Stimulated activated CD8-positive, alpha-beta memory T cell treated with anti-CD3 and anti-CD28 coated beads, Interleukin-7, amount 100 ng/mL, for 1 hour (primary cell): ENCODE measurements at places on chromosomes 7 and 10.

DNA sequence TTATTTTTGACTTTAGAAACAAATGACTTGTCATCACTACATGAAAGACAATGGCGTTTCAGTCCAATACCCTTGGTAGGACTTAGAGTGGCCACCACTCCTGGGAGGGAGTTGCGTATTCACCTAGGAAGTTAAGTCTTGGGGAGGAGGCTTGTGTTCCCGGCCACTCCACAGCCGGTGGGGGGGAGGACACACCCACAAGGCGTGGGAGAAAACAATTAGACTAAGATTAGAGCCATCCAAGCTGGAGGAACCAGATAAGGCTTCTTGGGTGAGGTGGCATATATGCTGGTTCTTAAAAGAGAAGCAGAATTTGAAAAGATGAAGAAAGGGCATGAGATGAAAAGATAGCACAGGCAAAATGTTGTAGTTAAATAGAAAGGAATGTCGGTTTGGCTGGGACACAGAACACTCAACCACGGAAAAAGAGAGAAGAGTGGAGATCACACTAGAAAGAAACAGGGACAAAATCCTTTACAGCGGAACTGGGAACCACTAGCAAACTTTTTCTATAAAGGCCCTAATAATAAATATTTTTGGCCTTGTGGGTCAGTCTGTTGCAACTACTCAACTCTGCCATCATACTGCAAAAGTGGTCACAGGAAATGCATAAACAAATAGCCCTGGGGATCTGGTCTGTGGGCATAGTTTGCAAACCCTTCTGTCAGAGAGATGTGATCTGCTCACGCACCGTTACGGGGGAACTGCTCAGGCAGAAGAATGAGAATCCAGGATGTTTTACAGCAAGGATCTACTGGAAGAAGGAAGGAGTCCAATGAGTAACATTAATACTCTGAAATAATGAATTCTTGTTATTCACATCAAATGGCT is 651.8 kb downstream of the PARD3 start:
- no peak for DNase-seq

DNA sequence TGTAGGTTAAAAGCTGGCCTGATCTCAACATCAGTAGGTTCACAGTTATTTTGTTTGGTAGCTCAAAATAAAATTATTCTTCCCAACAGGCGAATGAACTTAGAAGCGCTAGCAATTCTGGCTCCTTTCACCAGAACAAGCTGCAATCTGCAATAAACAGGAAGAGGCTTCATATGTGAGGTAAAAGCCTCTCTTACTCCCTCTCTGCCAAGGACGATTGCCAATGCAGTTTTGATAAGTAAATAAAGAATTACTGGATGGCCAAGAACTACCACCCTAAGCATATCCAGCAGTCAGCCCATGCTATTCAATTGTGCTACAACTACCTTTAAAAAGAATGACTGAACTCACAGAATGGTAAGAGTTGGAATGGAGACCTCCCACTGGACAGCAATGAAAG is 150.0 kb upstream of the LAMB4 start:
- no peak for DNase-seq

- DNase-seq, result no peak
These were observed 24.3 kb upstream of the KCNIP2 start for GRCh38 chr10:101867931-101868330.

GRCh38 chr10:70604106-70604505 is 1.6 kb upstream of the PRF1 start:
- DNase-seq, result no peak

DNA sequence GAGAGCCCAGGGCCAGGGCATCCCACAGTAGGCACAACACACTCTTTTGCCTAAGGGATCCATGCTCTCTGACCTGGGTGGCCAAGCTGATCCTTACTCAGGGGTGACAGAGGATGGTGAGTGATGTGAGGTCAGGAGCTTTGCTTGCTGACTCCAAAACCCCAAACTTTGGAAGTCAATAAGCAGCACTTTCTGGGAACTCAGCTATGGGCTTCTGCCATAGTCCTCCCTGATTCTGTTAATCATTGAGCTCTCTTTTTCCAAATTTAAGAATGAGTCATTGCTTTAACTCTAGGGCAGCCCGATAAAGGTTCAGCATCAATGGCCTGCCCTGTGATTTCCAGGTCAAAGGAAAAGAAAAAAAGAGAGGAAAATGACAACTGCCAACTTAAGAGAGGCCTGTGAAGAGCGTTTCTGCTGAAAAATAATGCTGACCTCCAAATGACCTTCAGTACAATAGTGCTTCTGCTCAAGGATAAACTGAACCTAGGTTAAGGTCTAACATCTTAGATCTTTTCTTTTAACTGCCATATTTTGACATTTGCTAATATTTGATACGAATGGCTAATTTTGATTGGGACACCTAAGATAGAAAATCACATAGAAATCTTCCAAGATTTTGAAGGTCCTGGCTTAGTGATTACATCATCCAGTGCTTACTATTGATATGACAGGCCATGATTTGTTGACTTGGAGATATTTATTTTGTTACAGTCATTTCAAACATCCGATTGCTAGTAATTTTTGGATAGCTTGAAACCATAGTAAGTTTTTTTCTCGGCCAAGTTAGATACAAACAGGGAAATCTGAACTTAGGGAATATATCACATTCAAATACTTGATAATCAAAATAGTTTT is 20.8 kb upstream of the RELN start:
- DNase-seq, result no peak

DNA sequence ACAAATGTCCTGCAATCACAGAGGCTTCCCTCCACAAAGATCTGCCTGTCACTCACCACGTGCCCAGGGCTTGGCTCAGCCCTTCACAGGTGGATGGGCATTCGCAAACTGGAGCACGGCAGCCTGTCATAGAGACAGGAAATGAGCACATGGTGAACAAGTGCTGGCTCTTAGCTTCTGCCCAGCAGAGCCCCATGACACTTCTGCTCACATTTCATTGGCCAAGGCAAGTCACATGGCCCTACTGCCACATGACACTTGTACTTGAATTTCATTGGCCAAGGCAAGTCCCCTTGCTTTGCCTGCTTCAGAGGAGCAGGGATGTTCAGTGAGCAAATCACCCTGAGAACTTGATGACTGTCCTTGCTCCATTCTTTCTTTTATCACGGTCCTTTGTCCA is 110.8 kb upstream of the PPP2R2D start:
- no peak for DNase-seq

DNA sequence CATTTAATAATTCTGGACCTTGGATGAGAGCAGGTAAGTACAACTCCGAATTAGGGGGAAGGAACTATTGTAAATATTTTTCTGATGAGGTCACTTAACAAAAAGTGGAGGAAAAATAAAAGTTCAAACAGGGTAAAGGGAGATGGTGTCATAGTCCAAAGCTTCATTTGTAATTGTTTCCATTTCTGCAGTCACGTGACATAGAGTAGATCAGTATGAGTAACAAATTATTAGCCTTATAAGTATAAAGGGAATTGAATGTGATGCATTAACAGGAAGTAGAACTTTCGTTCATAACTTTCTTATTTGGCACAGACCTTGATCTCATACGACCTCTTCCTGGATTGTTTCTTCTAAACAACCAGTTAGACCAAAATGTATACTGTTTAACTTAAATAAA is 347.2 kb upstream of the TPK1 start:
- DNase-seq, result no peak

DNA sequence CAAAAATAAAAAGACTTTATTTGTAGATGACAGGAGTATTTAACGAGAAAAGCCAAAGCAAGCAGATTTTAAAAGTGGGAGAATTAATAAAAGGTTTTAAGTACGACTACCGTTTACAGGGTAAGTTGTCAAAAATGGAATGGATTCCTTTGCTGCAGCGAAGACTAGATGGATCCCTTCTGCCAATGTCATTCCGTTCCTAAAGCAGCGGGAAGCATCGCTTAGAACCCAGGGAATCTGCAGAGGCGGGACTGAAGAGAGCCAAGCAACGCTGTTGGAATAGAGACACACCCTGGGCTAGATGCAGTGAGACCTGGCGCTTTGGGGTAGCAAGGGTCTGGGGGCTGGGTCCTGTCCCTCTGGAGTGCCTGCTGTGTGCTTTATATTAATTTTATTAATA is 303.1 kb upstream of the MKI67 start:
- no peak for DNase-seq

GRCh38 chr7:13790611-13791010 is 198.9 kb downstream of the ETV1 start:
- DNase-seq, result no peak

- DNase-seq, result no peak
These were observed 473.9 kb downstream of the AUTS2 start for GRCh38 chr7:70072220-70072619.
